ENCODE measurements at places on chromosomes 13 and 19.
A peak's percentile ranks its signal among the peaks of the same experiment; 100 is the strongest.

- DNase-seq: no peak
These were observed 687.2 kb upstream of the KLHL1 start for GRCh38 chr13:70795484-70795883.

- peak; percentile 69 for DNase-seq
These were observed 91.8 kb downstream of the UBL3 start for GRCh38 chr13:29758531-29759114.

DNA sequence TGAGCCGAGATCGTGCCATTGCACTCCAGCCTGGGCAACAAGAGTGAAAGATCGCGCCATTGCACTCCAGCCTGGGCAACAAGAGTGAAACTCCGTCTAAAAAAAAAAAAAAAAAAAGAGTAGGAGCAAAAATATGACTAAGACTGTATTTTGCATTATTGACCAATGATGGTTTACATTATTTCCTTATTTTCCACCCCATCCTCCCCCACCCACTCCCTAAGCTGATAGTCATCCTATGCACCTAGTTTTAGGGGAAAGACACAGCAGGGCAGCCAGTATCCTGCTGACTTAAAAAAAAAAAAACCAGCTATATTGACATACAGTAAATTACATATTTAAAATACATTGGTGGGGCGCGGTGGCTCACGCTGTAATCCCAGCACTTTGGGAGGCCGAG is 25.1 kb downstream of the VAV1 start:
- no peak for DNase-seq

- DNase-seq: no peak
These were observed 222.4 kb downstream of the DACH1 start for GRCh38 chr13:71644579-71644978.

- DNase-seq: no peak
These were observed 25.1 kb downstream of the STARD13 start for GRCh38 chr13:33260168-33261098.
